Panc1 (cell line): ENCODE measurements at places on chromosomes 1 and 21.

GRCh38 chr1:179941454-179941853 lies 13.2 kb upstream of the CEP350 start:
- no peak for DNase-seq

DNA sequence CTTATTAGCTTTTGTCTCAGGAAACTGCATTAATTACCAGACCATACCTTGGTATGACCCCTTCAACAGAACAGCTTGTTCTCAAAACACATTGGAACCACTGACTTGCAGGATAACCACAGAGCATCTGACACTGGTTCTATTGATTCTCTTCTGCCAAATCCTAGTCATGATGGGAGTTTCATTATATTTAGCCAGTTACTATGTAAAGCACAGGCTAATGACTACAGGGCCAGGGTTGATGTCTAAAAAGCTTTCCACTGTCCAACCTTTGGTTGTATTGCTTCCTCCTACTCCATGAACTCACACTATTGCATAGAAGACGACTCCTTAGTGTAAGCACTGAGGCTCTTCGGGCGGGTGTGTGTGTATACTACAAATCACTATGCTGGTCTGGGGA lies 3.8 kb downstream of the STMN1 start:
- no peak for DNase-seq

GRCh38 chr1:25909040-25909439 lies 2.8 kb upstream of the STMN1 start:
- no peak for DNase-seq

GRCh38 chr1:23555270-23555985 lies 3.9 kb downstream of the ID3 start:
- no peak for DNase-seq

DNA sequence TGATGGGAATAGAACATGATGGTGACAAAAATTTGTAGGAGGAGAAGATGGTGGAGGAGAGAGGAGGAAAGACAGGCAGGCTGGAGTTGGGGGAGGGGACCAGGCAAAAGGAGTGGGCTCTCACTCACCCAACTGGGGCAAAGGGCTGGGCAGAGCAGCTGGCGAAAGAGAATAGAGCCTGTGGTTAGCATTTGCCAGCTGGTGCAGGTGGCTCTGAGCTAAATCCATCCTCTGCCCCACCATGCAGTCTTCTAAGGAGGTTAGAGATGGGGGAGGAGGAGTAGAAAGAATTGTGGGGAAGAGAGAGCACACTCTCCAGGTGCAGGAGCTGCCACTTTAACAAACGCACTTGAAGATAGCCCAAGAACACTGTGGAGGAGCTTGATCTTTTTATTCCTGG lies 27.6 kb upstream of the SLAMF1 start:
- DNase-seq, result no peak

- no peak for DNase-seq
Measured at GRCh38 chr1:51788938-51789337, 89.6 kb downstream of the NRDC start.

DNA sequence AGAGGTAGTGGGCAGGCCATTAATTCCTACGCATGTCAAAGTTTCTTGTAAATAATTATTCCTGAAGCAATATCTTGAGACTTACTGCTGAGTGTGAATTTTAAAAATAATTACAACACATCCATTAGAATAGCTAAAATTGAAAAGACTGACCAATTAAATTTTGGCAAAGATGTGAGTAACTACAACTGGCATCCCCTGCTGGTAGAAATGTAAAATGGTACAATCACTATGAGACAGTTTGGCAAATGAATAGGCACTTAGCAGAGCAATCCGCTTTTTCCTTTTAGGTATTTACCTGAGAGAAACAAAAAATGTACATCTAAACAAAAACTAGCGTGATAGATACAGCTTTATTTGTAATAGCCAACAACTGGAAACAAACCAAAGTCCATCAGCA lies 798.9 kb downstream of the BRINP3 start:
- no peak for DNase-seq

GRCh38 chr1:54611621-54612020 lies 11.7 kb downstream of the FAM151A start:
- DNase-seq, result no peak
